ENCODE measurements at places on chromosomes 3 and 15. TPM values are rescaled to one million over a fixed set of nuclear protein-coding genes. Genes with fewer than 3 reads are reported as not detected.

STAB1 gene
- polyA plus RNA-seq = not detected

MYO5C gene
- polyA plus RNA-seq = 0.88 TPM

CD200 gene
- polyA plus RNA-seq = 40.9 TPM

INKA1 gene
- polyA plus RNA-seq = 35.5 TPM

PRRT3 gene
- 2.0 TPM for polyA plus RNA-seq

B3GNT5 gene
- polyA plus RNA-seq = not detected

PLCH1 gene
- not detected for polyA plus RNA-seq

SMCO1 gene
- not detected for polyA plus RNA-seq

SUSD5 gene
- not detected for polyA plus RNA-seq
